GM23338 (cell line): ENCODE measurements at places on chromosomes 5 and 9. TPM values are rescaled to one million over a fixed set of nuclear protein-coding genes. Genes with fewer than 3 reads are reported as not detected.
A peak's percentile ranks its signal among the peaks of the same experiment; 100 is the strongest.

DNA sequence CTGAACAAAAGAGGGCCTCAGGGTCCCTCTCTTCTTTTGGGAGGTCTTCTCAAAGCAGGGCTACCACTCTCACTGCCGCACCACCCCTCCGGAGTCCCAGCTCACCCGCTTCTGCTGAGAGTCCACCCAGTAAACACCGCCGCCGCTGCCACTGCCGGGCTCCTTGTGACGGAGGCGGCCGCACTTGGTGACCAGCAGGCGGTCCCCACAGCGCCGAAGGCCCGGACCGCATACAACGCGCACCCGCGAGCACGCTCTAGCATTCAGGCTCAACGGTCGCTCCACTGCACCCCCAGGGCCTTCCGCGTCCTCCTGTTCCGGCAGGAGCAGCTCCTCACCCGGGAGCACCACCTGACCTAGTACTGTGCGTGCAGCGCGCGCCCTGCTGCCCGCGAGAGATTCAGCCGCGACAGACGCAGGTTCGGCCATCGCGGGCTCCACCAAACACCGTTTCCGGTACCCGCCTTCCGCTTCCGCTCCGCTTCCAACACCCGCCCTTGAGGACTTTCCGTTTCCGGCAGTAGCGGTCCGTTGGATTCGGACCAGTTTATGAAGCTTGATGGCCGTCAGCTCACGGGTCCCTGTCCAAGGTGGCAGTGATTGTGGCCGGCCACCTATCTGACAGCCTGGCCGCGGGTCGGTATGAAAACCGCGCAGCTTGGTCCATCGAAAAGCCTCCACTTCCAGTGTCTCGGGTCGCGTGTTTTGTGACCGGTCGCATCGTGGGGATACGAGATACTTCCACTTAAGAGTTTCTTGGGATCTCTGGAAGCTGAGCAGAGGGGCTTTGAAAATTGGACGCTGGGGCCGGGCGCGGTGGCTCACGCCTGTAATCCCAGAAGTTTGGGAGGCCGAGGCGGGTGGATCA is at the start of gene EXOSC3:
EXOSC3 (minus strand) TSS at position 449 of the 868 bp plus-strand sequence; CDS start at position 429, 20 bp downstream.
- H3K4me1 ChIP-seq = peaks cover 8% of the 10 kb centered on the region
- peak within 1 kb of the TSS; percentile 99 for H3K4me3 ChIP-seq
- 0 out of 2 replicates have a peak, but pooled peaks cover 4% of the 10 kb centered on the region for H3K27me3 ChIP-seq

DNA sequence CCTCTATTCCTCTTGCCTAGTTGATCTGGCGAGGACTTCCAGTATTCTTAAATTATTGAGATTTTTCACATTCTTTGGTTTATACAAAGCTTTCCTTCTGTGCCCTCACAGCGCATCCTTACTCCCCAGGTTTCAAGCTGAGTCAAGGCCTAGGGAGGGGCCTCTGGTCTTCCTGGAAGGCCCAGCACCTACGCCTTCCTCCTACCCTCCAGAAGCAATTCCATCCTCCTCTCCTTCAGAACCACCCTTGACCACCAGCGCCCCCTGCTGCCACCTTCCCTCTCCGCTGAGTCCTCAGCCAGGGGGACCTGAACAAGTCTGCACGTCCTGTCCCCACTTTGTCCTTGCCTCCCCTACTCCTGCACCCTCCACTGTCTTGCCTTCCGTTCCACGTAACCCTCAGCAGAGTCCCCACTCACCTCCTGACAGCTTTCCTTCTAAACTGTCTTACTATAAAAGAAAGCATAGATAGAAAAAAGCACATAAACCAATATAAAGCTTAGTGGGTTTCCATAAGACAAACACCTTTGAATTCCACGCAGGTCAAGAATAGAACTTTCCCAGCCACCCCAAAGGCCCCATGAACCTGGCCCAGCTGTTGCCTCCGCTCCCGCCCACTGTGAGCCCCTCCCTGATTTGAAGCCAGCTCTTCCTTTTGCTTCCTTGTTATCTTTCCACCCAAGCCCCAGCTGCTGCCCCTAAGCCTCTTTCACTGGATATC is 63.0 kb upstream of the CTSL start:
- H3K4me3 ChIP-seq = no peak overlapping the region
- DNase-seq = peak; percentile 94
- H3K27me3 ChIP-seq = no peaks in the 10 kb centered on the region
- H3K36me3 ChIP-seq = peaks cover 46% of the 10 kb centered on the region
- H3K27ac ChIP-seq = no peak overlapping the region

DNA sequence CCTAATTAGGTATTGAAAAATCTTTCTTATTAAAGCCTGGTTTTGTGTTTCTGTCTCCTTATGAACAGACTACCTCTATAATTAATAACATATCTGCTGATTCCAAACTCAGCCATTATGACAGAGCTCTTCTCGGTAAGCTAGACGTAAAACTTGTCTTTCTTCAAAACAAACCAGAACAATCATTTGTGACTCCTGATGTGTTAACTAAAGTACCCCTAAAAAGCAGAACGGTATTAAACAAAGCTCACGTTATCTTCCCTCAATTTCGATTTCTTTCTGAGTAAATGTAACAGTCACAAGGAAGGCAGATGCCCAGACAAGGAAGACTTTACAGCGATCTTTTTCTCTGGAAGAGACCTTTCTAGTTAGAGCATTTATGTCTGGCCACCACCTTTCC is 1.8 kb downstream of the SEMA5A start:
- H3K27me3 ChIP-seq = no peaks in the 10 kb centered on the region; the same call in 1 of the 2 replicates
- no peak for DNase-seq
- H3K36me3 ChIP-seq = no peaks in the 10 kb centered on the region
- no peak overlapping the region for H3K27ac ChIP-seq

DNA sequence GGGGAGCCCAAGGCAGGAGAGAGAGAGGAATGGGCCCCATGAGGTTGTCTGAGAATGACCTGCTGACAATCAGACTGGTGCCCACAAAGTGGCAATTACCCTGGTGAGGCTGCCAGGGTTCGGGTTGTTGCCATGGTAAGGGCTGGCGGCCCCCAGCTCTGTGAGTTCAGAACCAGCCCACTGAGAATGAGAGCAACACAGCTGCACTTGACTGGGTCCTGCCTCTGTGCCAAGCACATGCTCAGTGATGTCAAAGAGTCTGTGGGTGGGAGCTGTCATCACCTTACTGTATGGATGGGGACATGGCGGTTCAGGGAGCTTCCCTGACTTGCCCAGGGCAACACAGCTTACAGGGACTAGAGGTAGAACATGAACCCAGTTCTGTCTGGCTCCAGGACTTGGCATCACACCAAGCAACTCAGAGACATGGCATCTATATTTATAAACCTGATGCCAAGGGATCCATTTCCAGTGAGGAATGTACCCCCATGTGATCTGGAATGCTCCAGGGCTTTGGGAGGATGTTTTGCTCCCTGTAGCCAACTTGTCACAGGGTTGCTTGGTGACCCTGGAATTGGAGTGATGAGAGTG is 38.2 kb upstream of the TEX48 start:
- H3K36me3 ChIP-seq = no peaks in the 10 kb centered on the region
- no peaks in the 10 kb centered on the region for H3K4me1 ChIP-seq
- no peak overlapping the region for H3K27ac ChIP-seq
- no peak overlapping the region for H3K4me3 ChIP-seq

Gene FAM81B
- not detected in 2 replicates for total RNA-seq
